Peyer's patch (tissue), 4 donors: ENCODE measurements at places on chromosomes 5 and 9. TPM values are rescaled to one million over a fixed set of nuclear protein-coding genes. Genes with fewer than 3 reads are reported as not detected.
A peak's percentile ranks its signal among the peaks of the same experiment; 100 is the strongest.

The CCDC183 gene
- total RNA-seq: 69.9 TPM

The GRIN3A gene
- total RNA-seq: 0.27 TPM

The OMD gene
- total RNA-seq: 4.5 TPM

The FAM221B gene
- not detected for total RNA-seq

The FOXI1 gene
- not detected for total RNA-seq

The MARCHF3 gene
- 20.1 TPM for total RNA-seq

- DNase-seq: no peak
Measured at GRCh38 chr9:110807956-110808598, 139.5 kb downstream of the MUSK start.

DNA sequence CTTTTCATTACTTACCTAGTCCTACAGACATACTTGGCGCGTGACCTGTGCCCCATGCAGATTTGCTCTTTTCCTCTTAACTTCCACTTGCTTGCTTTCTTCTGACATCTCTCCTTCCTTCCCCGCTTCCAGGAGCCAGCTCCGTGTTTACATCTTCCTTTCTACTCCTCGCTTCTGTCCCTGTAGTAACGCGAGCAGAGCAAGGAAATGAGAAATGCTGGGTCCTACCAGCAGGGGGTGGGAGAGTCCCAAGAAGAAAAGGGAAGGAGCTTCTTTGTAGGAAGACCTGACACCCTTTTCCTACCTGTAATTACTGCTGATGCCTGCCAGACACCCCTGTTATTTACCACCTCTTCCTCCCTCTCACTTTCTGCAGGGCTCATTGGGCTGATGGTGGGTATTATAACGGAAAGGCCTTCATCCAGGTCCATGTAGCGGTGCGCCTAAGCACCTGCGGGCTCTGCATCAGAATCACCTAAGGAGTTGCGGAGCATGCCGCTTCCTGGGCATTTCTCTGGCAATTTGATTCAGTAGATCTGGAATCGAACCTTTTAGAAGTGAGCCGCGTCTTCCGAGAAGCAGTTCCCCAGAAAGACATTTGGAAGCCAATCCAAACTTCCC lies 1260.8 kb upstream of the WWC1 start:
- no peak for DNase-seq

GRCh38 chr5:173535166-173535975 lies 81.1 kb downstream of the BOD1 start:
- no peak for DNase-seq

- no peak for DNase-seq
Measured at GRCh38 chr5:1643651-1644392, 120.1 kb upstream of the LPCAT1 start.

DNA sequence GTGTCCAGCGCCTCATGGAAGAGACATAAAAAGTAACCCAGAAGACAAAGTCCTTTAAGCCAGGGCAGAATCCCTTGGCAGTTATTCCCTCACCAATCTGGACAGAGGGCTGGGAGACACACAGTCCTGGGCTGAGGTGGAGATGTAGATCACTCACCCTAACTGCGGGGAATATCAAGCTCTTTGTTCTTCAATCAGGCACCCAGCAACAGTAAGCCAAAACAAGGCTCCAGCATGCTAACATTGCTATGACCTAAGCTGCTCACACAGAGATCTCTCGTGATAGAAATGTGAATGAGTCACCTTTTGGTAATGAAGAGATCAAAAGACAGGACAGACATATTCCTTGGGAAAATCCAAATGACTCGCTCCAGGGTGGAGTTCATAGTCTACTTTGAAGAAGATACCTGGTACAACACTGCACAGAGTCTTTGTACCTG lies 101.3 kb downstream of the FBN2 start:
- DNase-seq: no peak

GRCh38 chr5:168263121-168263520 lies 28.3 kb upstream of the WWC1 start:
- no peak for DNase-seq

GRCh38 chr9:89477811-89478630 lies 19.9 kb downstream of the SEMA4D start:
- peak; percentile 47 for DNase-seq

DNA sequence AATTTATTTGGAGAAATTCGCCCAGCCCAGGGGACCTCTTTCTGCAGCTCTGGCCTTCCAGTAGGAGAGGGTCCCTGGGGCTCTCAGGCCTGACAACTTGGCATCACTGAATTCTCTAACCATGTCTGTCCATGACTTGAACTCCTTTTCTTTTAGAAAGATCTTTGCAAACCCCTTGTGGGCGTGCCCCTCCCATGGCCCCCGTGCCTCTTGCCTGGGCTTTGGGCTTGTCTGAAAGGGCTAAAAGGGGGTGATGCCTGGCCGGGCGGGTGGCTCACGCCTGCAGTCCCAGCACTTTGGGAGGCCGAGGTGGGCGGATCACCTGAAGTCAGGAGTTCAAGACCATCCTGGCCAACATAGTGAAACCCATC lies 3.2 kb upstream of the SQSTM1 start:
- DNase-seq: no peak

DNA sequence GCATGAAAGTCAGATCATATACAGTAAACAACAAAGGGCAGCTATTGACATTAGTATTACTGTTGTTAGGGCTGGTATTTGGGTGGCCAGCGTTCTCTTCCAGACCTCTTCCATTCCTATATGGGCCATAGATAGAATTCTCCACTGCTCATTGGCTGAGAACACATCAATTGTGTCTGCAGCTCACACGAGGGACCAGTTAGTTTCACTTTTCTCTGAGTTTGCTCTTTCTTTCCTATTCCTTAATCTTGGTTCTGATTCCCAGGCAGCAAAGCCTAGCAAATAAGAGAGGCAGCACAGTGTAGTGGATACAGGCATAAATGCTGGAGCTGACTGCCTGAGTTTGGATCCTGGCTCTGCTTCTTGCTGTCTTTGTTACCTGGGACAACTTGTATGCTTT lies 476.4 kb downstream of the SPOCK1 start:
- DNase-seq: no peak

GRCh38 chr5:177547736-177548135 lies 6.6 kb downstream of the FAM193B start:
- DNase-seq: no peak

- no peak for DNase-seq
Measured at GRCh38 chr9:78663369-78663768, 366.4 kb downstream of the PSAT1 start.

GRCh38 chr5:61245486-61245885 lies 83.2 kb upstream of the SMIM15 start:
- no peak for DNase-seq
